Activated CD4-positive, CD25-positive, alpha-beta regulatory T cell treated with anti-CD3 and anti-CD28 coated beads, Interleukin-2, amount 50 U/mL, for 16 hours (primary cell): ENCODE measurements at places on chromosomes 5 and 9.
A peak's percentile ranks its signal among the peaks of the same experiment; 100 is the strongest.

GRCh38 chr5:90932052-90932699, 373.6 kb downstream of the ADGRV1 start:
- DNase-seq: no peak

DNA sequence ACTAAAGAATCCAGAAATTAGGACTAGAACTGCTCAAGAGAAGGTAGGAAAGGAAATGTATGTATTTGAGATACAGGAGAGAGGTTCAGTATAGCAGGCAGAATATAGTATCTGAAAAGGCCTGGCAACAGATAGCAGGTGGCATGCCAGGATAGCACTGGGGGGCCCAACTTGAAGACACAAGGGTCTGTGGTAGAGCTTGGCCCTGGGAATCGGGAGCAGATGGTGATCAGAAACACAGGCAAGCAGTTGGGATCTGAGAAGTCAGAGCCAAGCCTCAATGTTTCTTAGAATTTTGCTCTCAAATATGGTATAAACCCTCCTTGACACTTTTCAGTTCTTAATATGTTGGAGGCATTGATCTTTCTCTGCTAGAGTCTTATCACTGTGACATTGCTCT, 499.8 kb upstream of the CD180 start:
- DNase-seq: no peak

DNA sequence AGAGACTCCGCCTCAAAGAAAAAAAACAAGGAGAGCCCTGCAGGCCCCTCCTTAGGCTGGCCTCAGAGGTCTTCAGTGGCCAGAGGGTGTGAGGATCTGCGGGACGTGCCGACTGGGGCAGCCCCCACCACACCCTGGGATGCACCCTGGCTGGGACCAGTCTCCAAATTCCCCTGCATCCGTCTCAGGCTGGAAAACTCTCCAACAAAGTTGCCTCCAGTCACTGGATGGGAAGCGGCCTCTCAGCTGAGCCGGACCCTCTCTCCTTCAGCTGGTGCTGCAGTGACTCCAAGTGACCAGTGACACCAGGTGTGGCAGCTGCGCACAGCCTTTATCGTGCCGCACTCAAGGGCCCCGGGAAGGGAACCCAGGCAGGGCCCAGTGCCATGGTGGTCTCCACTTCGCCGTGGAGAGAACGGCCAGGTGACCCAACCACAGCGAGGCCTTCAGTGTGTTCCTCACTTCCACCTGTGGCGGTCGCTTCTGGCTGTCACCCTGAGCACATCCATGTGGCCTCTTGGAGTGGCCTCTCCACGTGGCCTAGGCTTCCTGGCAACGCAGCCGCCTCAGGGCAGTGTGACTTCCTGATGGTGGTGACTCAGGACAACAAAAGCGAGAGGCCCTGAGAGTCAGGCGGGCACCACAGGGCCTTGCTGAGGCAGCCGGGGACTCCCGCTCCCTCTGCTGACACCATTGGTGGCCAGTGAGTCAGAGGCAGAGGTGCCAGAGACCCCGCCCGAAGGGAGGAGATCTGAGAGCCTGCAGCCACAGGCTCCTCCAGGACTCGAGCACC, 19.3 kb upstream of the CAMSAP1 start:
- peak; percentile 21 for DNase-seq

GRCh38 chr5:172173564-172174153, 14.4 kb downstream of the STK10 start:
- DNase-seq: no peak
